ENCODE measurements at places on chromosomes 16 and 17. TPM values are rescaled to one million over a fixed set of nuclear protein-coding genes. Genes with fewer than 3 reads are reported as not detected.

Gene MAPK8IP3
- total RNA-seq: 66.0 TPM

Gene GRN
- 44.0 TPM for total RNA-seq

Gene ITGAD
- total RNA-seq: not detected

Gene NMT1
- 29.3 TPM for total RNA-seq

Gene PITPNM3
- total RNA-seq: 10.6 TPM

Gene NTN1
- total RNA-seq: 6.5 TPM

Gene TNRC6A
- total RNA-seq: 53.8 TPM

Gene SLC38A8
- total RNA-seq: not detected

All from frontal cortex (tissue), 4 donors.